Myocyte (in vitro differentiated cells): ENCODE measurements at places on chromosomes 13 and 19.

DNA sequence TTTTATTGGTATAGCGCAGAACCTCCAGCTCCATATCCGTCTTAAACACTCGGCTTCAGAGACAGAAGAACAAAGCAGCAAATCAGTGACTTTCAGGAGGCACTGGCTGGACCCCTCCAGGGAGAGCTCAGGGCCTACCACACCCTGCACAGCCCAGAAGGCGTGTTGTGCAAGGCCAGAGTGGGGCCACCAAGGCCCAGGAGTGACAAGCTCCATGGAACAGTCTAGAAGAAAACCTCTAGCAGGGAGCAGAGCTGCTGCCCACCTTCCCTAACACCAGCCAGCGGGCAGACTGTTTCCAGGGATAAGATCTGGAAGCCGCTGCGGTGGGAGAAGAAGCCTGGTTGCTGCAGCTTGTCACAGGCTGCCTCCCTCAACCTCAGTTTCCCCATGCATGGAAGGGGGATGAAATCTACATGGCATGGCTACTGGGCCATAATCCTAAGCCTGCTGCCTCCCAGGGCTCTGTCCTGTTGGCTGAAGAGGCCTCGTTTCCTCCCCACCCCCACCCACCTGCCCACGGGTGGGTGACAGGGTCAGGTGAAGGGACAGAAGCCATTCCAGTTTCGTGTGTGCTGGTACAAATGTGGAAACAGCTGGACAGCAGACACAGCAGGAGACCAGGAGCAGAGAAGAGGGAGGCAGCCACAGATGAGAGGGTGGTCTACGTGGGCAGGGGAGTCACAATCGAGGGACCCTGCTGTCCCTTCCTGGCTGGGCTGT is 57.4 kb downstream of the PEPD start:
- DNase-seq: no peak

- DNase-seq: no peak
These were observed 510.9 kb upstream of the PCDH9 start for GRCh38 chr13:67740871-67741535.

DNA sequence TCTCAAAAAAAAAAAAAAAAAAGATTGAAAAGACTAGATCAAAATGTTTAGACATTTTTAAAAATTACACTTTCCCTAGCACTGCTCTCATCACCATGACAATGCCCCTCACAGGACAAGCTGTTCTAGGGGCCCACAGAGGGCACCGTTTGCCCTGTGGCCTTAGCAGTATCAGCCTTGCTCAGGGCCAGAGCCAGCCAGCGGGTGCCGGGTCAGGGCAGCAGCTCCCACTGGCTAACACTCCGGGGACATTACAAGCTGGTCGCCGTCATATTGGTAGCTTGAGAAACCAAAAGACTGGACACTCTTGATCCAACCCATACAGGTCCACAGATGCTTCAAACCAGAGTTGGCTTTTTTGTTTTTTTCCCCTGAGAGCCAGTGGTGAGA is 18.0 kb downstream of the CAPN12 start:
- DNase-seq: no peak

DNA sequence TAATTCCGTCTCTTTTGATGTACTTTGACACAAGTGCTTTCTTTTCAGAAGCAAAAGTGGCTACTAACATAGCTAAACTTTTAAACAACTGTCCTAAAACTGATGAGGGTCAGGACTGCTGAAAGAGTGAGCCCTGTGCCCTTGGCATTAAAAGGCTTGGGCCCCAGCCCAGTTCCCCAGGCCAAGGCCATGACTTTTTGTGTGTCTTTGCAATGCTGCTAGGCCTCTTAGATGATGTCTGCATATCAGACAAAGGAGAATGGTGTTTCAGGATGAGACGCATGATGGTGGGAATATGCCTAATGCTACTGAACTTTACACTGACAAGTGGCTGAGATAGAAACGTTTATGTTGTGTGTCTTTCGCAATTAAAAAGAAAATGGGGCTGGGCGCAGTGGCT is 38.0 kb downstream of the SLC7A9 start:
- no peak for DNase-seq

DNA sequence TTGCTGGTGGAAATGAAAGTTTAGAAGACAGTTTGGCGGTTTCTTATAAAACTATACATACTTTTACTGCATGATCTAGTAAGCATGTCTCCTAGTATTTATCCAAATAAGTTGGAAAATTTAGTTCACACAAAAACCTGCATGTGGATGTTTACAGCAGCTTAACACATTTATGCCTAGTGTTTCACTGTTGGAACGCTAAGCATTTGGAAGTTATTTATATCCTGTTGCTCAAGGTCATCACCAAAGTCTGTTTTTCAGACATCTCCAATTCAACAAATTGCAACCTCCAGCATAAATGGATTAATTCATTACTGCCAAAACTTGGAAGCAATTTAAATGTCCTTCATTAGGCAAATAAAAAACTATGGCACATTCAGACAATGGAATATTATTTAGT is 461.8 kb downstream of the SUCLA2 start:
- DNase-seq: no peak

DNA sequence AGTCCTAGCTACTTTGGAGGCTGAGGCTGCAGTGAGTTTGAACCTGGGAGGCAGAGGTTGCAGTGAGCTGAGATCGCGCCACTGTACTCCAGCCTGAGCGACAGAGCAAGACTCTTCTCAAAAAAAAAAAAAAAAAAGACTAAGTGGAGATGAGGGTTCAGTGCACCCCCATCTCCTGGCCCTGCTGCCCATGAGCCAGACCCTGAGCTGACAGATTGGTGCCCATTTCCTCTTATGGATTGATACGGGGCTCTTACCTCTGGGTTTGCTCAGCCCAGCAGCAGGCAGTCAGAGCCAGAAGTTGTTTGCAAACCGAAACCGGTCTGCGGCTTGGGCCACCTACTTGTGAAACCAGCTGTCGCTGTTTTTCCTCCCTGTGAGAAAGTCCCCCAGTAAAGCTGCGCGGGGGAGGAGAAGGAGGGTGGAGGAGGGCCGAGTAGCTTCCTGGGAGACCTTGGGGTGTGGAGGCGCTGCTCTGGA is 36.9 kb downstream of the ARRDC2 start:
- DNase-seq: peak; percentile 94

DNA sequence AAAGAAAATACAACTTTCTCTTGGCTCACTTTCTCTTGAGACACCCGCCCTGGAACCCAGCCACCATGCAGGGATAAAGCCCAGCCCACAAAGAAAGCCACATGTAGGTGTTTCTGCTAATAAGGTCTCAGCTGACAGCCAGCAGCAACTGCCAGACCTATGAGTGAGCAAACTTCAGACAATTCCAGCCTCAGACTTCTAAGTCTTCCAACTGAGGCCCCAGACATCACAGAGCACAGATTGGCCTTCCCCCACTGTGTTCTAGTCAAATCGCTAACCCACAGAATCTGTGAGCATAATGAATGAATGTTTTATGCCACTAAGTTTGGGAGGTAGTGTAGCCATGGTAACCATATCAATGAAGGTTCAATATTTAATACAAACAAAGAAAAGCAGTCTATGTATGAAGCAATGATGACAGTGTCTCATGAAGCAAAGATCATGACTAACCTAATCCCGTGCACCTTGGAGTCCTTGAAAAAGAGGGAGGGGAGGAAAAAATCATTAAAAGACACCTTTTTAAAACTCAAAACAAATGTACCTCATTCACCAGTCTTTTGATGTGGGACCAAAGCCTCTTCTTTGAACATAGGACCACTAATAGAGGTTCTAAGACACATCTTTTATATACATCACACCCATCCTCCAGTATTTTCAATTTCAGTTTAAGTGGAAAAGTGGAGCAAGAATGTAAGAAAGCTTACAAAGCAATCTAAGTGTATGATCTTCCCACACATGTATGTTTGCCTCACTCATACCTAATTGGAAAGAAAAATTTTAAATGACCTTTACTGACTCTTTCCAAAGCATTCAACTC is 6.2 kb downstream of the MRPS31 start:
- peak; percentile 80 for DNase-seq

- peak; percentile 86 for DNase-seq
These were observed 121.6 kb upstream of the SPATA13 start for GRCh38 chr13:24038841-24039330.

DNA sequence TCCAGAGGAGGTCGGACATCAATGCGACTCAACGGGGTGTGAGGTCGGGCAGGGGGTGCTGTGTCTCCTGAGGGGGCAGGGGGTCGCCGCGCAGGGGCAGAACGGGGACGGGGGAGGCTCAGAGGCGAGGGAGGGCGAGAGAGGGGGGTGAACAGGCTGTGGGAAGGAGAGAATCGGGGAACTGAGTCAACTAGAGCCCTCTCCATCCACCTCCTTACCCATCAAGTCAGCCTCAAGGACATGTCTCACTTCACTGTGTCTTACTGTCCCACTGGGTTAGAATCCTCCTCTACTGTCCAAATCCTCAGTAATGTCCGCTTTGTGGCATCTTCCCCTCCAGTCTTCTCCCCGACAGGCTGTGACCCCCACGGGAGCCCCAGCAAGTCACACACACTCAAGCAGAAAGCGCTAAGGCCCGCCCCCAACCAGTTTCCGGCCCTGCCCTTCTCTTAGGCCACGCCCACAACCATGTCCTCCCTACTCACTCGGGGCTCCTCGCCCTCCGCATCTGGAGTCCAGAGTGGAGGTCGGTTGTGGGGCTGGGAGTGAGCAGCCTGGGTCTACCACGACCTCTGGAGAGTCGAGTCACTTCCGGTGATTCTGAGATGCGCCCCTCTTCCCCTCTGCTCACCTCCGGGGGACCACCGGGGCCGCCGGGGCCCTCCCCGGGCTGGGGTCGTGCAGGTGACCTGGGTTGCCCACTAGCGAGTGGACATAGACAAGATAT is 9.3 kb downstream of the PLEKHA4 start:
- no peak for DNase-seq

DNA sequence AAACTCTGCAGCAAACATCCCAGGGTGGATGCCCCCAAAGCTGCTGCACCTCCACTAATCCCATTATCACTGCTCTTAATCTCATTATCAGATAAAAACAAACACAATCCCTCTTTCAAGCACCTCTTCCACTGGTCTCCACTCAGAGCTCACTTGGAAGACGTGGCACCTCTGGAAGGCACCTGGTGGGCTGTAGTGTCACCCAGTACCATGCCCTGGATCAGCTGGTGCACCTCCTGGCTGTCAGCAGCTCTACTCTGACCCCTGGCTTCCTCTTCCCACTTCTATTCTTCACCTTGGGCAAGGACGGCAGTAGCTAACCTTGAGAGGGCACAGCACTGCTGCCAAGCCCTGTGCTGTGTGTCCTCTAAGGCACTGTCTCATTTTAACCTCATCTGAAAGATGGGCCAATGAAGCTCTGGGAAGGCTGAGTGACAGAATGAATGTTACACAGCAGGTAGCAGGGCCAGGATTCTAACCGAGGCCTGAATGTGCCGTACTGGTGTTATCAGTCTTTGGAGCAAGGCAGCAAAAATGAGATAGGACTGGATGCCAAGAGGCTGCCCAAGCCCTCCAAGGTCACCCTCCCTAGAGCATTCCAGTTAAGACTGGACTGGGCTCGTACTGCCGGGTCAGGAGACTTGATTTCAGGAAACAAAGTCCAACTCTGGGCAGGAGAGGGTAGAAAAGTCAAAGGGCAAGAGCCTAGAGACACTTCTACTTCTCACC is 7.4 kb downstream of the BRD4 start:
- DNase-seq: no peak

- no peak for DNase-seq
These were observed 27.3 kb upstream of the LDLR start for GRCh38 chr19:11061952-11062351.

GRCh38 chr13:89082623-89083022 is 1411.5 kb downstream of the SLITRK5 start:
- no peak for DNase-seq

DNA sequence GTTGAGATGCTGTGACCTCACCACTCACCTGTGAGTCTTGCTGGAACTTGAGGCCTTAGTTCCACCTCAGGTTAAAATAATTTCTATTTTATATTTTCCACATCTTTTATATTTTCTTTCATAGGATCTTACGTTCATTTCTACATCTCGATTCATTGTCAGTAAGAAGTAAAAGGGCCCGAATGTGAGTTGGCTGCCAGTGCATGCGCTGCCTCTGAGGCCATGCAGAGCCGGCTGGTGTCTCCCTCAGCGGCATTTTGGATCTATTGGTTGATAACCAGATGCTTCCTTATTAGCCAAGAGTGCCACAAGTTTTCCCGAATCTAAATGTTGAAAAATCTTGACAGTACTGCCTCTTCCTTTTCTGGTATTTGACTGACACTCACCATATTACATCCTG is 347.3 kb downstream of the TEX29 start:
- no peak for DNase-seq

DNA sequence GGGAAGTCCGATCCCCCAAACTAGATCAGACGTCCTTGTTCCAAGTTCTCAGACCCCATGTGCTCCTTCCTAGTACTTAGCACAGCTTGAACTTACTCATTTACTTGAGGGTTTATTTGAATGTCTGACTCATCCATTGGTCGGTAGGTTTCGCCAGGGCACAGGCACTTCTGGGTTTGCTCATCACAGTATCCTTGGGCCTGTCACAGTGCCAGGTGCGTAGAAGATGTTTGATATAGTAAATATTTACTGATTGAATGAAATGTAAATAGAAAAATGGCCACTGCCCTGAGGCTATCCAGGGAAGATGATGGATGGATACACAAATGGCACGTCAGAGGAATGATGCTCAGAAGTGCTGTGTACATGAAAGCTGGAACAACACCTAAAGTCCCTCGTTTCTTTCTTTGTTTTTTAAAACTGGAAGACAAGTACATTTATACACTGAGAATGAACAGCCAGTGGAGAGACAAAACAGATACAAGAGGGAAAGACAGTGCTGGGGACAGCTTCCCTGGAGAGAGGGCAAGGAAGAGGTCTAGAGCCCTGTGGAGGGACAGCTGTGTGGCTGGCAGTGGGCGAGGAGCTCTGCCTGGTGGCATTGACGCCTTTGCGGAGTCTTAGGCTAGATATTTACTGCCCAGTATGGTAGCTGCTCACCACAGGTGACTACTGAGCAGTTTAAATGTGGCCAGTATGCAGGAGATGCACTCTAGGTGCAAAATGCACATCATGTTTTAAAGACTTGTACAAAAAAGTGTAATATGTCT is 31.2 kb upstream of the KL start:
- DNase-seq: no peak

- DNase-seq: no peak
These were observed 1215.6 kb downstream of the EFNB2 start for GRCh38 chr13:105319875-105320274.

DNA sequence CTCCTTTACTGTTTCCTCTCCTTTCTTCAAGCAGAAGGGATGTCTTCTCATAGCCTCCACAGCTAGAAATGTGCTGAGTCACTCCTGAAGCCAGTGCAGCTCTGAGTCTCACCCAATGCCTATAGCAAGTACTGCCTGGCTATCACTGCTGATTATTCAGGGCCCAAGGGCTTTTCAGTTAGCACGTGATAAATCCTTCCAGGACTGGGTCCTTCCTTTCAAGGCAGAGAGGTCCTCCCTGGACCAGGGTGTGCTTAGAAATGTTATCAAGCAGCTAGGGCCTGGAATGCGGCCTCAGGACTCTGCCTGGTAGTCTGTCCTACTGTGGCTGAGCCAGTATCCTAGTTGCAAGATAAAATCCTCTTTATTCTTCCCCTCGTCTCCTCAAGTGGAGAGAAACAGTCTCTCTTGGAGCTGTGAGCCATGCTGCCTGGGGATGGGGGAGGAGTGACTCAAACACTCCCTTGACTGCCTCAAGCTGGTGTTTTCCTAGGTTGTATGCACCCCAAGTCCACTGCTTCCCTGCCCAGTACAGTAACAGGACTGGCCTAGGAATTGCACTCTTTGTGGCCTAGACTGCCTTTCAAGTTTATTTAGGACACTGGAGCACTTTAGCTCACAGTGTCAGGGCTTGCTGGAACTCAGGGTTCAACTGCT is 198.7 kb upstream of the SERP2 start:
- DNase-seq: peak; percentile 19

GRCh38 chr13:112818698-112819045 is 128.8 kb downstream of the ATP11A start:
- no peak for DNase-seq

GRCh38 chr19:41220811-41221210 is 1.8 kb downstream of the AXL start:
- no peak for DNase-seq
